ENCODE measurements at places on chromosomes 12 and 14. TPM values are rescaled to one million over a fixed set of nuclear protein-coding genes. Genes with fewer than 3 reads are reported as not detected.

DNA sequence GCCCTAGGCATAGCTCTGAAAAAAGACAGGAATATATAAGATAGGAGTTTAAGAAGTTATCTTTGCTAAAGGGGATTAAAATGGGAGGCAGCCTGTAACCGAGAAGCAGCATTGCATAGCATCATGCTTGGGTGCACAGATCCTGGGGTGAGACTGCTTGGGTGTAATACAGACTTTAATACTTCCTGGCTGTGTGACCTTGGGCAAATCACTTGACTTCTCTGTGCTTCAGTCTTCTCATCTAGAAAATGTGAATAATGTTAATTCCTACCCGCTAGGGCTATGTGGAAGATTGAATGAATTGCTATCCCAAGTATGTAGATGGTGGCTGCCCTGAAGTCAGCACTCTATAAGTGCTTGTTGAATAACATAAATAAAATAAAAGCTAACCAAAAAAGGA, 204.5 kb downstream of the TMEM132C start:
- DNase-seq, result no peak

DNA sequence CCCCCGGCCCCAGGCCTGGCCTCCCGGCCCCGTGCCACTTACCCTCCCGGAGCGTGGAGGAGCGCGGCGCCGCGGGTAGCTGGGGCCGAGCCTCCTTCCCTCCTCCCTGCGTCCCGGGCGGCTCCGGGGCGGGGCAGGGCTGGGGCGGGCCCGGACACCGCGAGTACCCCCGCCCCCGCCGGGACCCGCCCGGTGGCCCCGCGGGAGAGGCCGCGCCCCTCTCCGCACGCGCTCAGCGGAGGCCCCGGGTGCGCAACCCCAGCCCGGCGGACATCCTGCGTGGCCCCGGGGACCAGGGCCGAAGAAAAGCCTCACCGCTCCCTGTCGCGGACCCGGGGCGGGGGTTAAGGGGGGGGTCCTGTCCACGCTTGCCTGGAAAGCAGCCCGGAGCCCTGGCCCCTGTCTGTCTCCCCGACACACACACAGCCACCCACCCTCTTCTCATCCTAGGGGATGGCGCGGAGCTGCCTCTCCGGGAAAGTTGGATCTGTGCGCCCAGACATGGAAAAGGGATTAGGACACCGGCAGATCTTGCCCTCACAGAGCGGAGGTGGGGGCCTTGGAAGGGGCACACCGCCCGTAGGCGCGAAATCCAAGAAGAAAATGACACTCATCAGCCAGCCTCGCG, at the start of gene SYNE3:
Gene SYNE3, minus strand, starts transcription at position 97 of the 628 bp plus-strand sequence. CDS start 40,829 bp downstream, outside the sequence.
- DNase-seq, result no peak

Gene MIP
- not detected for total RNA-seq

- no peak for DNase-seq
Observed at GRCh38 chr14:58826845-58827686, 189.3 kb downstream of the DACT1 start.

DNA sequence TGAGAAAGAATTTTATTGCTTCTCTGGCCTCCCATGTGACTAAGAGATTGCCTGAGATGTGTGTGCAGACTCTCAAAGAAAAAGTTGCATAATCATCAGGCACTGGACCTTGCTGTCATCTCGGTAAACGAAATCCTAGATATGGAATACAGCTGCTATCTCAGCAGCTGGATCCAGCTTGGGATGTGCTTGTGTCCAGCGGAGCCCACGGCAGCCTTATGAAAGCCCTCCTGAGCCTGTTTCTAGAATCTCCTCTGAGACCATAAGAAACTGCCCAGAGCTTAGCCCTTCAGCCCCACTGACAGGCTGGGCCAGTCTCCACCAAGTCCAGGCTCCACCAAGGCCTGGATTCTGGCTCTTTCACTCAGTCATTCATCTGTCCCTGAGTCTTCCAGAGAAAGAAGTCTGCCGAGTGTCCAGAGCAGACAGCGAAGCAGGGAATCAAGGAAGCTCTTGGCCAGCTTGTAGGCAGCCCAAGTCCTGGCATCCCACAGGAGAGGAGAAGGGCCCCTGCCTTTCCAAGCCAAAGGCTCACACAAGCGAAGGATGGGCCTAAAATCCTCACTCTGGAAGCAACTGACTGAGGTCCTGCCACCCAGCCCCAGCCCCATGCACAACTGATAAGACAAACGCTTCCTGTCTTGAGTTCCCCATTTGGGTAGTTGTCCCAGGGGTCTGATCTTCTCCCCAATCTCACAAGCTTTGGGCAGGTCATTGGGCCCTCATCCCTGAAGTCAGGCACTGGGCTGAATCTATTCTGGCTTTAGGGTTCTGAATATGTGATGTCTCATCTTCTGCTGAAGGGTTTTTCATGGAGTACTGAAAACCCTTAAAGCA, 97.8 kb downstream of the SEC23A start:
- peak; percentile 81 for DNase-seq

Gene MYF5
- not detected for total RNA-seq

- no peak for DNase-seq
Observed at GRCh38 chr14:64235652-64236640, 58.2 kb downstream of the ESR2 start.

DNA sequence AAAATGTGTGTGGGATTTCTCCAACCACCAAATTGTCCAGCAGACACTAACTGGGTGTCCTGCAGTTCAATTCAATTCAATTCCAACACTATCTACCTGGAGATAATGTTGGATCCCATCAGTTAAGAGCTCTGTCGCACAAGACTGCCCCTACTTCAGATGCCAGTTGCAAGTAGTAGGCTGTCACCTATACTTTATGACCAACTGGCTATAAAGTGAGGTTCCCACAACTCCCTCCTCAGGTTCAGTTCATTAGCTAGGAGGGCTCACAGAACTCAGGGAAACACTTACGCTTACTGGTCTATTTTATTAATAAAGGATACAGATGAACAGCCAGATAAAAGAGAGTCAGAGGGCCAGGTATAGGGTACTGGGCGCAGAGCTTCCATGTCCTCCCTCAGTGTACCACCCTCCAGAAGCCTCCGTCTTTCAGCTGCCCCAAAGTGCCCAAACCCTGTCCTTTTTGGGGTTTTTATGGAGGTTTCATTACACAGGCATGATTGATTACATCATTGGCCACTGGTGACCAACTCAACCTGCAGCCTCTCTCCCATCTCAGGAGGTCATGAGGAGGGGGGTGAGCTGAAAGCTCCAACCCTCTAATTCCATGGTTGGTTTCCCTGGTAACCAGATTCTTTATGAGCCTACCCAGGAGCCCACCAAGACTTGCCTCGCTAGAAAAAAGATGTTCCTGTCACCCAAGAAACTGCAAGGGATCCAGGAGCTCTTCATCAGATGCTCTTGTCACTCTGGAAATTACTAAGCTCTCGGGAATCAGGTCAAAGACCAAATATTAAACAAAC, 7.5 kb upstream of the SERPINA5 start:
- no peak for DNase-seq

GRCh38 chr12:102281231-102281630, 83.6 kb upstream of the PMCH start:
- DNase-seq, result no peak

DNA sequence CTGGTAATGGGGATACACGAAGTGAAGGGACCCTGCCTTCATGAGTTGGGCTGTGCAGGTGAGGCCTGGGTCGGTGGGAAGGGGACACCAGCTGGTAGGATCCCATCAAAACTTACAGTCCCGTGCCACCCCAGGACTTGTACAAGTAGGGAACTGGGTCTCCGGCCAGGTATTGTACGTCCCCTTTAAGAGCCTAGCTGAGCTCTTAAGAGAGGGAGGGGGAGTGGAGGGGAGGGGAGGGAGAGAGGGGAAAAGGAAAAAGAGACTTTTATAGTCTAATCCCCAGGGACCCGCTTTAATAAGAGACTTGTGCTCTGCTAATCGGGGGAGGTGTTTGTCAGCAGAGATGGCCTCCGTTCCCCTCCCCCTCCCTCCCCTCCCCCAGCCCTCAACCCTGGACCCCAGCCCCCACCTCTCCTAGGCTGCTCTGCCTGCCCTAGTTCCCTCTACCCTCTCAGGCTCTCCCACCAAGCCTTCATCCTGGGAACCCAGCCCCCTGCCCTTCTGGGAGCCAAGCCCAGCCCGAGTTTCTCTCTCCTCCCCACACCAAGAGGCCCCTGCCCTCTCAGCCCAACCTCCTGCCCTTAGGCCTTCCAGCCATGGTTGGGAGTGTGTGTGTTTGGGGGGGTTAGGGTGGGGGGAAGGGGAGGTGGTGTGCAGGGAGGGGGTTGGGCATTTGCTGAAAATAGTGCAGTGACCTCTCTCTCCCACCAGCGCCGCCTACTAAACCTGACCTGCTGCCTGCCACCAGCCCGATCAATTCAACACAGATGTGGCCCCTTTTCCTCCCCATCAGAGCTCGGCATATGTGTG, 2.6 kb downstream of the GDF11 start:
- no peak for DNase-seq

- peak; percentile 77 for DNase-seq
Observed at GRCh38 chr14:34678306-34678705, 36.1 kb downstream of the CFL2 start.

GRCh38 chr14:77459072-77459723, 1.3 kb downstream of the AHSA1 start:
- peak; percentile 81 for DNase-seq

Gene ERBB3
- 0.66 TPM for total RNA-seq

Gene FRMD6
- 157 TPM for total RNA-seq

- peak; percentile 89 for DNase-seq
Observed at GRCh38 chr12:105485321-105485910, 154.9 kb downstream of the C12orf75 start.

- peak; percentile 52 for DNase-seq
Observed at GRCh38 chr12:62767946-62768345, 167.0 kb downstream of the PPM1H start.

GRCh38 chr12:111443086-111443485, 37.4 kb downstream of the SH2B3 start:
- no peak for DNase-seq

GRCh38 chr14:93859957-93860356, 67.2 kb upstream of the FAM181A start:
- no peak for DNase-seq

DNA sequence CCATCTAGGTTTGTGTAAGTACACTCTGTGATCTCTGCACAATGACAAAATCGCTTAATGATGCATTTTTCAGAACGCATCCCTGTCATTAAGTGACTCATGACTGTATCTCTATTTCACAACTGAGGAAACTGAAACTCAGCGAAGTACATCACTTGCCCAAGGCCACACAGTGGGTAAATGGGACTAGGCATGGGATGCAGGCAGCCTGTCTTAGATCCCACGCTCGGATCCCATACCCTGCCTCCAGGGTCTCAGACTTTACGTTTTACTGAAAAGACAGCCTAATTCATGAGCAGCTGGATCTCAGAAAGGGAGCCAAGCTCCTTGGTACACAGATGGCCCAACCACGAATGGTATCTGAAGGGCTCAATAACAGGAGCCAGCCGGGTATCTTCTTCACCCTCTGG, 2.4 kb upstream of the MLEC start:
- no peak for DNase-seq

DNA sequence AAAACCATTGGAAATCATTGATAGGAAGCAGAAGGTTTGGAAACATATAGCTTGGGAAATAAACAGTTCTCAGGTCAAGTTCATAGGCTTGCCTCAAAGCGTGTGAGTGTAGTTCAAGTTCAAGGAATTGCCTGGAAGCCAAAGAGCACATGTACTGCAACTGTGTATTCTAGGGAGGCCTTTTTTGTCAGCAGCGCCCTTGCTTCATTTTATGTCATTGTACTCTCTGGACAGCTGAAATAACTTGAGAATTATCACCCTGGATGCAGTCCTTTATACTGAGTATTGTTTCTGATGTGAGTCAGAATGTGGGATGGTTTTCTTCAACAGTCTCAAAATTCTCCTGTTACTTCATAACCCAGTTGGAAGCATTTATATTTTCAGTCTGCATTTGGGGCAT, 16.0 kb upstream of the EVL start:
- peak; percentile 71 for DNase-seq

GRCh38 chr12:91111366-91112325, at the start of gene LUM:
LUM (minus strand) TSS chr12:91111494; CDS start chr12:91108979, 2,515 bp downstream.
- DNase-seq, result peak; percentile 58

DNA sequence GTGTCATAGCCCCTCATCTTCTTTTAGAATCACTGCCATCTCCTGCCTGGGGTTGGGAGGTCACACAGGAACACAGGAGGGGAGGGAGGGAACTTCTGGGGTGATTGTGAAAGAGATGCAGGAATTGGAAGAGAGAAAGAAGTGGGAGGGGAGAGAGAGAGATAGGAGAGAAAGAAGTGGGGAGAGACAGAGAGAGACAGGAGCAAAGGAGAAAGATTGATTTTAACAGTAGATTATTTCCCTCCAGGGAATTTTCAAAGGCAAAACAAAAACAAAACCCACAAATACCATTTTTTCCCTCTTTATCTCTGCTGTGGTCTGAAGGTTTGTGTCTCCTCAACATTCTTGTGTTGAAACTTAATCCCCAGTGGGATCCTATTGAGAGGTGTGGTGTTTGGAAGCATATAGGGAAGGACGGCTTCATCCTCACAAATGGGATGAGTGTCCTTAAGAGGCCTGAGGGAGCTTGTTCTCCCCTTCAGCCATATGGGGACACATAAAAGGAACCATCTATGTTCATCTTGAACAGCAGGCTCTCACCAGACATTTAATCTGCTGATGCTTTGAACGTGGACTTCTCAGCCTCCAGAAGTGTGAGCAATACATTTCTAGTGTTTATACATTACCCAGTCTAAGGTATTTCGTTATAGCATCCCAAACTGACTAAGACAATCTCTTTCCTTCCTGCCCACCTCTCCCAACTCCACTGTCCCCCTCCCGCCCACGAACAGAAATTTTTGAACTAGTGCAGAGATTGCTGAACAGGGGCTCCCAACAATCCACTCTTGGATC, 134.9 kb upstream of the MAX start:
- peak; percentile 69 for DNase-seq

Gene KIF5A
- 0.51 TPM for total RNA-seq

GRCh38 chr14:92945959-92946846, 23.3 kb downstream of the CHGA start:
- DNase-seq, result peak; percentile 57

DNA sequence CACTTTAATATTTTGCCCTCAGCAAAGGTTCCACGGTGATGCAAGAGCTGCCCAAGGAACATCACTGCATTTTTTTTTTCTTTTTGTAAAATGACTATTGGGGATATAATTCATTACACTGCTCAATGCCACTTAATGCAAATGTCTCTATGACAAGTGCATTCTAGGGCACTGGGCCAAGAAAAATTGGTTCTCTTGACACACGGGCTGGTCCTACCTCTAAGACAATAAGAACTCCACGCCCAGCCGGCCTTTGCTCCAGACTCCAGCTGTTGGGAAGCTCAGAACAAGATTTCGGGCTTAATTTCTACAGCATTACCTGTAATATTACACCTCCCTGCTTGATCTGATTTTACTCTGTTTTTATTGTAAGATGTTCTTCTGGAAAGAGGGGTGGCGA, 48.8 kb upstream of the VRK1 start:
- DNase-seq, result no peak

DNA sequence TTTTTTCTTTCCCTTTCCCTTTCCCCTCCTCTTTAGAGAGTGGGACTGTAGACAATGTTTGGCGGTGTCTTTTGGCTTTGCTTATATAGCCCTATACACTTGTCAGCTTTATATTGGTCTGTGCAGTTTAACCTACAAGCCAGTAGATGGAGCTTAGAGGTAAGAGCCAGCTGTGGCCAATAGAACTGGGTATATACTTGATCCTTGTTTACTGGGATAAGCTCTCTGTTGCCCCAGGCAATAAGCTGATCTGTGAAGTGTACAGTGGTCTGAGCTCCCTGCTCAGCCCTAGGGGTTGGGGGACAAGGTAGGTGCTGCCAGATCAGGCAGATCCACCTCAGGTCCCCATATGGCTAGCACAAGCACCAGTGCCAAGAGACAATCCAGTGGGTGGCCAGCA, 434.1 kb downstream of the NOVA1 start:
- peak; percentile 39 for DNase-seq

- DNase-seq, result peak; percentile 95
Observed at GRCh38 chr12:56119361-56119796, 1.3 kb downstream of the ZC3H10 start.

GRCh38 chr14:33740531-33740930, 210.3 kb downstream of the EGLN3 start:
- no peak for DNase-seq
